ENCODE measurements at places on chromosomes 2 and 18.

GRCh38 chr18:39380186-39380725 is 1814.7 kb upstream of the CELF4 start:
- no peak for DNase-seq

DNA sequence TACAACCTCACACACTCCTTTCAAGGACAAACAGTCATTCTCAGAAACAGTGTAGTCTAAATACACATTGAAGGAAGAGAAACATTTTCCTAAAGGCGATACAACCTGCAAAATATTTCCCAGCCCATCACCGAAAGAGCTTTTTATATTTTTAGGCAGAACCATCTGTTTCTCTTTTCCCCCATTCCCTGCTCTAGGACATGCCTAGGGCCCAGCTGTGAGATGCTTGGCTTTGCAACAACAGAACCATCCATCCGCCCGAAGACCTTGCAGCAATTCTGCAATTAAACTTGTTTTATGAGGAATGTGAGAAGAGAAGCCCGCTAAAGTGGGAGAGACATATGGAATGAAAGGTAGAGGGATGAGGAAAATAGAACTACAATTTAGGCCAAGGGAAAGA is 105.6 kb upstream of the RFX8 start:
- no peak for DNase-seq

- DNase-seq, result no peak
Measured at GRCh38 chr2:232538671-232539070, 821 bp upstream of the CHRNG start.

DNA sequence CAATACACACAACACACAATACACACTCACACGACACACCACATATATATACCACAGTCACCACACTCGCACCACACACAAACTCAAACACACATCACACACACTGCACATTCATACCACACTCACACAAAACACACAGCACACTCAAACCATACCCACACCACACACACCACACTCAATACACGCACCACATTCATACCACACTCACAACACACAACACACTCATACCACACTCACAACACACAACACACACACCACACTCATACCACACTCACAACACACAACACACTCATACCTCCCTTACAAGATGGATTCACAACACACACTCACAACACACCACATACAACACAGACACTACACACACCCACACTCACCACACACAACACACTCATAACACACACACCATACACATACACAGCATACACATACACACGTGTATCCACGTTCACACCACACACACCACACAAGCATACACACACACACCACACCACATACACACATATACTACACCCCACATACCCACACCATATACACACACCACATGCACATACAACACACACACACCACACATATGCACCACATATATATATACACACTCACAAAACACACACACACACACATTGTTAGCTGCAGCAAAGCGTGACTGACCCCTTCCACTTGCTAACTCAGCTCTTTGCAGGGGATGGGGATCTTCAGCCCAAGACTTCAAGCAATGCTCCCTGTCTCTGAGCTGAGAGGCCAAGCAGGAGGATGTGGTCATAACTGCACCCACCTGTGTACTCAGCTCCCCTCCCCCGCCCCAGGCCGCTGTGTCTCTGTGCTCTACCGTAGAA is 59.0 kb downstream of the SDC1 start:
- DNase-seq, result no peak

DNA sequence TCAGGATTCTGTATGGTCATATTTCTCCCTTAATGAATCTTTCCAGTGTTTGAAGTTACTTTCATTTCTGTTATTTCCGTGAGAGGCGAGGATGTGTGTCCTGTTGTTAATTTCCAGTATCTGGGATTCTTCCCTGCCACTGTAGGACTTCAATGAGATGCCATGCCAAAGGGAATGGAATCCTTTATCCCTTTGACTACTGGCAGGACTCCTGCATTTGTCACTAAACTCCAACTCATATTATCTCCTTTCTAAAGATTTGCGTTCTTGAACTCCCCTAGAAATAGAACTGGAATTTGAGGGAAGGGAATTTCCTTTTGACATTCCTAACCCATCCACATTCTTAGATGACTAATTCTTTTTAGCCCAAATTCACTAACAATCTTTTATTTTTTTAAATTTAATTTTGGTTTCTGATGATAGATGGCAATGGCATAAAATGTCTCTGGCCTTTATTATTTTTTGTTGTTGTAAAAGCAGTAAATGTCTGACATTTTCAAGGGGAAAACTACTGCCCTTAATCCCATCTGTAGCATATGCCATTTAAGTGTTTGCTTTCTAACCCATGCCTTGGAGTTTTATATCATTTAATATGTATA is 87.8 kb upstream of the EML6 start:
- no peak for DNase-seq
